Foreskin fibroblast (primary cell): ENCODE measurements at places on chromosomes 11 and 22.

DNA sequence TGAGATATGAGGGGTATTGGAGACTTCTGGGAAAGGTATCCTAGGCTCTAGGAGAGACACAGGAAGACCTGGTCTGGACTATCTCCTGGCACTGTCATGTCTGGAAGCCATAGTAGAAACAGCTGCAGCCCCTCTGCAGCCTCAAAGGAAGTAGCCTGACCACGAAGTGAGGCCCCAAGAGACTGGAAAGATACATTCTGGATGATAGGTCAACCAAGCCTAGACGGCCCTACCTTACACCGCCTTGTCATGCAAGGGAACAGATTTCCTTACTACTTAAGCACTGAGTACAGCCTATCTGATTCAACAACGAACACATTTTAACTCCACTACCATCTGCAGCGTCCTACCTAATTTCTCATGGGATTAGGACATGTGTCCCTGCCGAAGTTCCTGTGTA is 31.1 kb downstream of the UQCR10 start:
- DNase-seq, result no peak

GRCh38 chr11:34656062-34656720 is 35.3 kb downstream of the EHF start:
- no peak for DNase-seq

GRCh38 chr11:58507355-58507754 is 550 bp downstream of the OR5B21 start:
- no peak for DNase-seq

DNA sequence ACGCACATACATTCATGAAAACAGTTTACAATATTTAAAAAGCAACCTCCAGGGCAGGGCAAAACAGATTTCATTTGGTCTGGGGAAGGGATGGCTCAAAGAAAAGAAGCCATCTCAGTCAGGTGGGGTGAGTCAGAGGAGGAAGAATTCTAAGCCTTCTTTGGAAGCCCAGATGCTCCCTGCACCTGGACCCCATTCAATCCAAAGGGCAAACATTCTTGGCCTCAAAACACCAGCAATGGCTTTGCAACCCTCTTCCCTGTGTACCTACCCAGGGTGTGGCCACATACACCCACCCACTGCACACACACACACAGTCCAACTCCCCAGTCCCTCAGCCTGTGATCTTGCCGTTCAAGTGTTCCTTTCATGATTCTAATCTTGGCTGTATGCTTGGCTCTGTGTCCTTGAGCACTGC is 2.0 kb downstream of the KCNE3 start:
- DNase-seq, result no peak

- DNase-seq, result no peak
Observed at GRCh38 chr11:646214-646613, 9.1 kb downstream of the DRD4 start.
